Spleen (tissue), 13 donors: ENCODE measurements at places on chromosomes 11 and 22. TPM values are rescaled to one million over a fixed set of nuclear protein-coding genes. Genes with fewer than 3 reads are reported as not detected.
A peak's percentile ranks its signal among the peaks of the same experiment; 100 is the strongest.

The INPP5J gene
- total RNA-seq, result not detected

DNA sequence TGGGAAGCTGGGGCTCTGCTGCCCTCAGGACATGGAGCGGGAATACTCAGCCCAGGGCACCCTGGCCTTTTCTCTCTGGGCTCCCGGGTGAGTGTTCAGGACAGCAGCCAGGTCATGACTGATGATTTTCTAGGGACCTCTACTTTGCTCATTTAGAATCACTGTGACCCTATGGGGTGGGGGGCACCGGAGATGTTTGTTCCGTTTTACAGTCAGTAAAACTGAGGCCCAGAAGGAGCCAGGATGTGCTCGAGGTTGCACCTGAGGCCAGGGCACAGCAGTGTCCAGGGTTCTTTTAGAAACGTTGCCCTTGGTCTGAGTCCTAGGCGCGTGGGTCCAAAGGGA lies 48.1 kb downstream of the SMIM38 start:
- no peaks in the 10 kb centered on the region for H3K4me1 ChIP-seq
- H3K27ac ChIP-seq, result no peak overlapping the region
- DNase-seq, result no peak
- H3K36me3 ChIP-seq, result no peaks in the 10 kb centered on the region
- no peak overlapping the region for H3K4me3 ChIP-seq
- no peaks in the 10 kb centered on the region for H3K27me3 ChIP-seq

DNA sequence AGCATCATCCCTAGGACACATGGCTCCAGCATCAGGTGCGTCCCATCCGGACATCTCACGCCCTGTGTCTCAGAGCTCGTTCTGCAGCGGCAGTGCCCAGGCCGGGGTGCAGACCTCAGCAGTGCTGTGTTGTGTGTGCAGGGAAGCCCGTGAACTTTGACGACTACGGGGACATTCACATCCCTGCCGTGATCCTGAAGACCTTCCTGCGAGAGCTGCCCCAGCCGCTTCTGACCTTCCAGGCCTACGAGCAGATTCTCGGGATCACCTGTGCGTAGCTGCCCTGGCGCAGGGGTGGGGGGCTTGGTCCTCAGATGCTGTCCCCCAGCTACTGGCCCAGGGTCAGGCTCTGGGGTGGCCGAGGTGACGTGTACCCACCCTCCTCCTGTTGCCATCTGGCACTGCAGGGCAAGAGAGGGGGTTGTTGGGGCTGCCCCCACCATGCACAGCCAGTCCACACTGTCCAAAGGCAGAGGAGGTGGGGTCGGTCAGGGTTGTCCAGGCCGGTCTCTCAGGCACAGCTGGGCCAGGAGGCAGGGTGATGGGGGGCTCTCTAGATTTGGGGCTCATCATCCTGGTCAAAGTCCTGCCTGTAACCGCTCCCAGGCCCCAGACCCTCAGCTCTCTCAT lies 96.5 kb downstream of the ARHGAP8 start:
- DNase-seq, result no peak
- no peaks in the 10 kb centered on the region for H3K36me3 ChIP-seq
- peaks cover 4% of the 10 kb centered on the region for H3K27me3 ChIP-seq
- H3K4me3 ChIP-seq, result no peak overlapping the region
- no peak overlapping the region for H3K27ac ChIP-seq

GRCh38 chr22:48974443-48975315 lies 853.0 kb downstream of the BRD1 start:
- no peak for DNase-seq
- no peak overlapping the region for H3K4me3 ChIP-seq
- no peak overlapping the region for H3K27ac ChIP-seq
- no peaks in the 10 kb centered on the region for H3K36me3 ChIP-seq
- peaks cover 7% of the 10 kb centered on the region for H3K27me3 ChIP-seq

GRCh38 chr11:60777106-60777505 lies 8.0 kb upstream of the MS4A10 start:
- H3K36me3 ChIP-seq, result no peaks in the 10 kb centered on the region
- no peak overlapping the region for H3K4me3 ChIP-seq

- DNase-seq, result no peak
- H3K27me3 ChIP-seq, result no peaks in the 10 kb centered on the region
- no peaks in the 10 kb centered on the region for H3K36me3 ChIP-seq
- peaks cover 22% of the 10 kb centered on the region for H3K4me1 ChIP-seq
- peak overlapping the region; percentile 56 for H3K27ac ChIP-seq
Measured at GRCh38 chr11:16987205-16987568, 27.0 kb downstream of the PLEKHA7 start.

DNA sequence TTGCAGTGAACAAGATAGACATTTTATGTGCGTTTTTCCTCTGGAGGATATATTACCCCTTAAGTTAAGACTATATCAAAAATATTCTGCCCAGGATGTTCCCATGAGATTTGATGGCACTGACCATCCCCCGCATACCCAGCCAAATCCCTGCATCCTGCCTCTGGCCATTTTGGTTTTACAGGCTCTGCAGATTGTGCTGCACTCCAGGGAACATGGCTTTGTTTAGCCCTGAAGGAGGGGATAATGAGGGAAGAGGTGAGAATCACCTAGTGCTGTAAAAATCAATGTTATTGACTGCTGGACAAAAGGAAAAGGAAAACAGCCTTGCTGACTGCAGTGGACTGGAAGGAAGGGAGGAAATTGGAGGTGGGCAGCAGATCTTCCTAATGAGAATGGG lies 717.4 kb downstream of the DLG2 start:
- DNase-seq, result no peak
- H3K27me3 ChIP-seq, result no peaks in the 10 kb centered on the region
- H3K4me1 ChIP-seq, result no peaks in the 10 kb centered on the region
- H3K4me3 ChIP-seq, result no peak overlapping the region
- H3K27ac ChIP-seq, result no peak overlapping the region
- H3K36me3 ChIP-seq, result no peaks in the 10 kb centered on the region

DNA sequence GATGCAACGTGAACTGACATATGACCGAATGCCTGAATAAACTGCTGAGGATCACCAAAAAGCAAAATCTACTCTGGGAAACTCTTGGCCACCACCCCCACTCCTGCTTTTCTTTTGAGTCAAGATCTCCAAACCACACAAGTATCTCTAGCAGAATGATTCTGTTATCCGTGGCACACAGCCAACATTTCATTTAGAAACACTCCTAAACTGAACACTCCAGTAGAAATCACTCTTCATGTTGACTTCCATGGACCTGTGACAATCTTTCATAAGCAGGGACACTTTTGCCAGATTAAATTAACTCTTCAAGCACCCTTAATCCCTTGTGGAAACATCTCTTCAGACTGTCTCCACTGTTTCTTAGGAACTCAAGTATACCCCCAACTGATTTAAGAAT lies 44.4 kb downstream of the VSIG10L2 start:
- H3K4me1 ChIP-seq, result no peaks in the 10 kb centered on the region
- H3K27me3 ChIP-seq, result no peaks in the 10 kb centered on the region
- no peak overlapping the region for H3K4me3 ChIP-seq
- no peak for DNase-seq
- H3K36me3 ChIP-seq, result no peaks in the 10 kb centered on the region
